Activated T-cell treated with anti-CD3 and anti-CD28 coated beads, Interleukin-2, amount 50 U/mL, for 72 hours (primary cell): ENCODE measurements at places on chromosomes 16 and 17.

- peak; percentile 38 for DNase-seq
Observed at GRCh38 chr16:14286368-14287230, 215.5 kb downstream of the MRTFB start.

GRCh38 chr17:40727447-40728231 lies 24.1 kb upstream of the KRT24 start:
- no peak for DNase-seq

GRCh38 chr16:13061691-13062090 lies 160.3 kb downstream of the SHISA9 start:
- no peak for DNase-seq

DNA sequence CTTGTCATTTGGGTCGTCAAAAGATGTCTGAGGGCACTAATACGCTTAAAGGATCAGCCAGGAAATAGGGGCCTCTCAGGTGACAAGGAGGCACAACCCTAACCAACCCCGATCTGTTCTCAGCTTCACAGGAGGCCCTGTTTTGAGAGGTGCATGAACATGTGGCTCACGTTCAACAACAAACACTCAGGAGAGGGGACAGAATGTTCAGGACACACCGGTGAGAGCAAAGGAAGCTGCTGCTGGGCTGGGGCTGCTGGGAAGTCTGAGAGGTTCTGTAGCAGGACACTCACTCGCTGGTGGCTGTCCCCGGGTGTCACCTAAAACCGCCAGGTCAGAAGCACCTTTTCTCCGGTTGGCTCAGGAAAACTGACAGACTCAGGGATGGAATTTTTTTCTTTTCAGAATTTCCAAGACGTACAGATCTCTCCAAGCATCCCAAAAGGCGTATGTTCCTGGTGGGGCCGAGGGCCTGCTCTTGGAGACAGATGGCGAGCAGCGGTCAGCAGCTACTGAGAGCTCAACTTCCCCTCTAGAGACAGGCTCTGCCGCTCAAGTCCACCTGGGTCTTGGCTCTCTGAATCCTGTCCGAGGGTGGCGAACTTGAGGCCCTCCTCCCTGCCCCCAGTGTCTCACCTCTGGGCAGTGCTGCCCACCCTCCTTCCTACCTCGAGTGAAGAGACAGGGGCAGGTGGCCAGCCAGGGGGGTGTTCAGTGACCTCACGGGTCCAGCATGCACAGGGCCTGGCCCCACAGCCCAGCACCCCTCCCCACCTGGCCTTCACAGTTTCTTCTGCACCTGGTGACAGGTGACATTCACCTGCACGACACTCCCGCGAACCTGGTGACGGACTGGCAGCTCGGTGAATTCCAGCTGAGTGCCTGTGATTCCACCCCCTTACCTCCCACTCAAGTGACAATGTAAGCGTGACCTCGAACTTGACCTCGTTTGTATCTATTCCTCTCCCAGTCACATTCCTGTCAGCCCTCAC lies 22.9 kb downstream of the CLUH start:
- DNase-seq: no peak

- no peak for DNase-seq
Observed at GRCh38 chr16:67674851-67675578, 8.4 kb downstream of the C16orf86 start.

- no peak for DNase-seq
Observed at GRCh38 chr16:74249254-74249653, 47.4 kb upstream of the PSMD7 start.
